Stimulated activated CD4-positive, alpha-beta T cell treated with anti-CD3 and anti-CD28 coated beads, Interleukin-1b, Interleukin-23, amount 100 ng/mL, for 1 hour (primary cell): ENCODE measurements at places on chromosomes 11 and 22.
A peak's percentile ranks its signal among the peaks of the same experiment; 100 is the strongest.

- DNase-seq, result no peak
Measured at GRCh38 chr11:57936050-57936418, 87.6 kb upstream of the OR9Q1 start.

DNA sequence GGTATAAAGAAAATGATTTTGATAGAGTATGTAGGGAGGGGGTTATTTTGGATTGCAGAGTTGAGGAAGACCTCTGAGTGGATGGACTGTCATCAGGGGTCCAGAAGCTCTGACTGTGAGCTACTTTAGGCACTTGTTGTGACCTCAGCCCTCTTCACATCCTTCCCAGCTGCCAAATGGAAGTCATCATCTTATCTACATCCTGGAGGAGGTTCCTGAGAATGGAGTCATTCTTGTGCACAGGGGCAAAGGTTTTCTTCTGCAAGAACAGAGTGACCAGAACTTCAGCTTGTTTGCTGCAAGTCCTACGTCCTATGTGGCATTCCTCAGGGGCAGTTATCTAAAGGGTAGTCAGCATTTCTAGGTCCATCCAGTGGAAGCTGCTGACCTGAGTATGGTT lies 393.8 kb downstream of the AASDHPPT start:
- DNase-seq, result no peak

GRCh38 chr11:127275774-127276173 lies 275.2 kb upstream of the KIRREL3 start:
- DNase-seq, result no peak

- peak; percentile 67 for DNase-seq
Measured at GRCh38 chr22:19629720-19630419, 84.4 kb upstream of the SEPTIN5 start.

DNA sequence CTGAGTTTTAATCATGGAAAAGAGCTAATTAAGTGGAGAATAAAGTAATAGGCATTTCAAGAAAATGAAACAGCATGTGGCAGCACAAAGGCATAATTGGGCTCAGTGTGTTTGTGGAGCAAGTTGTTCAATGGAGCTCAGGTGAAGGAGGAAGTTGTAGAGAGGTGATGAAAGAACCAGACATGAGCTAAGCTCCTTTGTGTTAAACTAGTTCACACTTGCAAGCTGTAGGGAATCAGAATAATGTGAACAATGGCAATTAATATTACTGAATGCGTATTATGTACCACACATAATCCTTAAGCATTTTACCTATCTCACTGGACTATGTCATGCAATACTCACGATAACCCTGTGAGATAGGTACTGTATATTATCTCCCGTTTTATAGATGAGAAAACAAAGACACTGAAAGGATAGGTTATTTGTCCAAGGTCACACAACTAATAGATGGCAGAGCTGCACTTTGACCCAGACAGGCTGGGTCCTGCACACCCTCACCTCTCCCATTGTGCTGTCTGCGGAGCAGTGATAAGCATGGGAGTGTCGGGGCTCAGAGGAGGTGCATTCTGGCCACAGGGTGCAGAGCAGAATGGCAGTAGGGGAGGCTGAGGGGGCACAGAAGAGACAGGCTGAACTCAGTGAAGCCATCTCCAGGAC lies 8.9 kb downstream of the OLFML1 start:
- no peak for DNase-seq

DNA sequence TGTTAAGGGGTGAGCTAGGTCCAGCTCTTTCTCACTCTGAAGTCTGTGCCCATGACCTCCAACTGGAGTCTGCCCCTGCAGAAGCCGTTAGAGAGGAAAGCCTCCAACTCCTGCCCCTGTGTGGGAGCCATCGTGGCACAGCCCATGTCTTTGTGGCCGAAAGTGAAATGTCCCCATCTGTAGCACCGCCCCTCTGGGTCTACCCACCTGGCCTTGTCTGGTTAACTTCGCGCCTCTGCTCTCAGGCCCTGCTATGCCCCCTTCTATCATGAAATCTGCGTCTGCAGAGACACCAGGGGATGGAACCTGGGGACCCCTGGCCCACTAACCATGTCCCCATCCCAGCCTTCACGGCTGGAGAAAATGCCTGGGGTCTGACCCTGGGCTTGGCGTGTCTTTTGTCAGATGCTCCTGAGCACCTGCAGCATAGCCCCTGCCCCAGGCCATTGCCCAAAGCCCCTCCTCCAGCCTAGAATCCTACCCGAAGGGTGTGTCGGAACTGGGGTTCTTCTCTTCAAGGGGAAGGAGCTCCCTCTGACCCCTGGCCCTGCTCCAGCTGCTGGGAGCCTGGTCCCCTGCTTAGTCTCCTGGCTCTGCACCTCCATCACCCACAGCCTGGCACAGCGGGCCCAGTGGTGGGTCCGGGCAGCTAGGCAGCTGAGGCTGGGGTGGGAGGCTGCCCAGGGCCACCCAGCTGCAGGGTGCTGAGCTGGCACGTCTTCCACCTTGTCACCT lies 35.8 kb upstream of the HMOX1 start:
- no peak for DNase-seq

GRCh38 chr11:14345668-14346067 lies 13.3 kb downstream of the RRAS2 start:
- DNase-seq, result no peak

DNA sequence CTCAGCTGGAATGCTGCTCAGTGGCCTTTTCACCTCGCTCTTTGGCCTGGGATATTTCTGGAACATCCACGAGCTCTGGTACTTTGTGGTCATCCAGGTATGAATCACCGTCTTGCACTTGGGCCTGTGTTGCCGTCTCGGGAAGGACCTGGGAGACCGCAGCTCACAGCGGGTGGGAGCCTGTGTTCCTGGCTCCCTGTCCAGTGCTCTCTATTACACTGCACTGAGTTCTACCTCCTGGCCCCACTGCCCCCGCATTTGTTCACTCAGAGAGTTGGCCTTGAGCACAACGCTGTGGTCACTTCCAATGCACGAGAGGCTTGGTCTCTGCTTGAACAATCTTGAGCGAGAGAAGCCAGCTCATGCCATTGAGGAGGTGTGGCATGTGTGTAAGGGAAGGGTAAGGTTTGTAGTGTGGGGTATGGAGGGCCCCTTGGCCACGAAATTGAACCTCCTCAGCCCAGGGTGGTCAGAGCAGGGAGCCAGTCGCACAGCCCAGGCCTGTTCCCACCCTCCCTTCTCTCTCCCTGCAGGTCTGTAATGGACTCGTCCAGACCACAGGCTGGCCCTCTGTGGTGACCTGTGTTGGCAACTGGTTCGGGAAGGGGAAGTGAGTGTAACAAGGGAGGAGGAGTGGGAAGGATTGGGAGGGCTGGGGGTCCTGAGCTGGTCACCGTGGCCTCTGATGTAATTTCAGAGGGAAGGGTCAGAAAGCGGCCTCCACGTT lies 16.2 kb downstream of the SLC37A2 start:
- DNase-seq, result no peak

- no peak for DNase-seq
Measured at GRCh38 chr11:64536396-64536941, 54.6 kb upstream of the SLC22A12 start.

GRCh38 chr11:79089601-79090000 lies 351.2 kb downstream of the TENM4 start:
- DNase-seq, result no peak

GRCh38 chr11:2673871-2674471 lies 25.8 kb downstream of the KCNQ1OT1 start:
- DNase-seq, result no peak

DNA sequence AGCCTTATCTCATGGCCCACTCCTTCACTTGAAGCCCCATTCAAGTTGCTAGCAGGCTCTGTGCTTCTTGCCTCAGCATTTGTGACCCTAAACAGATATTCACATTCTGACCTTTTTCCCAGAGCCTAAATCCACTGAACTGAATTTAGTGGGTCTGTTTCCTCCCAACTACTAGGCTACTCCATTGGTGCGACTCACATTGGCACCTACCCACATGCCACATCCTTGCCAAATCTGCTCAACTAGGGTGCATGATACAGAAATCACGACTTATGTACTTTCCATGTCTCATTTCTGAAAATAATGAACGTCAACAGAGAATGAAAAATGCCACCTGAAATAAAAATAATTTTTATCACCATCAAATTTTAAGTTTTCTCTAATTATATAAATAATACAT lies 8.4 kb upstream of the MMP12 start:
- DNase-seq, result no peak

GRCh38 chr22:28905256-28905832 lies 22.0 kb downstream of the ZNRF3 start:
- no peak for DNase-seq

- no peak for DNase-seq
Measured at GRCh38 chr11:93528757-93529645, 14.2 kb downstream of the SMCO4 start.

GRCh38 chr11:36218283-36218921 lies 70.8 kb downstream of the COMMD9 start:
- DNase-seq, result no peak

GRCh38 chr11:14861680-14862079 lies 30.4 kb downstream of the CYP2R1 start:
- no peak for DNase-seq

GRCh38 chr11:102793677-102794290 lies 4.2 kb downstream of the MMP1 start:
- no peak for DNase-seq

GRCh38 chr11:130940706-130941105 lies 24.4 kb upstream of the SNX19 start:
- DNase-seq, result no peak

DNA sequence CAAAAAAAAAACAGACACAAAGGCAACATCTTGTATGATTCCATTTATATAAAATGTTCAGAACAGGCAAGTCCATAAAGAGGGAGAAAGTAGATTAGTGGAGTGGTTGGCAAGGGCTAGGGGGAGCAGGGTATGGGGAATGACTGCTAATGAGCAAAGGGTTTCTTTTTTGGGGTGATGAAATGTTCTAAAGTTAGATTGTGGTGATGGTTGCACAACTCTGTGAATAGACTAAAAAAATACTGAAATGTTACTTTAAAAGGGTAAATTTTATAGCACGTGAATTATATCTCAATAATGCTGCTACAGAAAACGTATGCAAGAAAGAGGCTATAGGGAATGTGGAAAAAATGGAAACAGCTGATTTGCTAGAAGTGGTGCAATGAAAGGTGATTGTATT lies 155.1 kb downstream of the TENM4 start:
- DNase-seq, result no peak

DNA sequence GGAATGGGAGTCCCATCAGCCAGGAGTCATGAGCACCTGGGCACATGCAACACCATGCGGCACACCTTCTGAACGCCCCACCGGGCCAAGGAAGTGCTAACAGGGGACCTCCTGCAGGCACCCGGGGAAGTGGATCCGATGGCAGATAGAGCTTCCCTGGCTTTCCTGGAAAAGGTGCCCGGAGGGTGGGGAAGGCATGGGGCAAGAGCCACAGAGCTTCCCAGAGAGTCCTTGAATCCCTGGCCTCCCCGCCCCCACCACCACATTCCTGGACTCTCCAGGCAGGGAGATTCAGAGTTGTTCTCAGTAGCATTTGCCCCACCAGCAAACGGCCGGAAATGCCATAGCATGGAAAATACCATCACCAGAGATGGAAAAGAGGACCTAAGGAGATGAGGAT lies 8.3 kb downstream of the TRIM29 start:
- DNase-seq, result no peak

GRCh38 chr11:119027561-119028345 lies 2.9 kb downstream of the SLC37A4 start:
- no peak for DNase-seq

DNA sequence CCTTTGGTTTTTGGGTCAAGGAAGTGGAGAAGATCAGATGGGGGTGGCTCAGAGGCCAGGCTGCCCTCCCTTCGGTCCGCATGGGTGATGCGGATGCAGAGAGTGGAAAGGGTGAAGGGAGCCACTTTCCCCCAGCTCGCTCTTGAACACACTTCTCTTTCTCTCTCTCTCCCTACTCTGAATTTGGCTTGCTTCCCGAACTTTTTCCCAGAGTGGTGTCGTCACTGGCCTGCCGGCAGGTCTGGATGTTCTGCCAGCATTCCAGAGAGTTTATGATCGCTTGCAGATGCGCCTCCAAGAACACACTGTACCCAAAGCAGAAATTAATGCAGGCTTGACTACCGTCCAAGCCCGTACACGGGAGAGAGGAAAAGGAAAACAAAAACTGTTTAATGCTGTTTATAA lies 103.2 kb downstream of the ZBTB16 start:
- no peak for DNase-seq

GRCh38 chr22:40764763-40765441 lies 54.2 kb downstream of the SLC25A17 start:
- no peak for DNase-seq

- DNase-seq, result no peak
Measured at GRCh38 chr11:6194065-6194581, 4.9 kb upstream of the OR52W1 start.

DNA sequence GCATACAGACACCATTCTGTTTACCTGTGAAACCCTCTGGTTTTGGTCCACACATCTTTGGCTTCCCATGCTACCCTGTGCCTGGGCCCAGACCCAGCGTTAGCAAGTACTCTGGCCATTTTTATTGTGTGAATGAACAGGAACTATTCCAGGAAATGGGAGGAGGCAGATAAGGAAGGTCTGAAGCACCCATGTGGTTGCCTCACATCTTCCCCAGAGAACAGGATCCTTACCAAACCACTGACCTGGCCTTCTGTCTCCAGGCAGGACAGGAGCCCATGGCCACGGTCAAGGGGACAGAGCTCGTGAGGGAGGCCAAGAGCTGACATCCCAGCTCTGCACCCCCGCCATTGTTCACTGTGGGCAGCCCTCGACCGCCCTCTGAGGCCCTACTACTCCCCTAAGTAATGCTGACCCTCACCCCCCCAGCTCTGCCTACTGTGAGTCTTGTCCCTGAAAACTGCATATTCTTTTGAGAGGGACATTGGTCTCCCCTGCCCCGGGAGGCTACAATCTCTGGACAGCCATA lies 97.7 kb upstream of the TP53I11 start:
- DNase-seq, result no peak

DNA sequence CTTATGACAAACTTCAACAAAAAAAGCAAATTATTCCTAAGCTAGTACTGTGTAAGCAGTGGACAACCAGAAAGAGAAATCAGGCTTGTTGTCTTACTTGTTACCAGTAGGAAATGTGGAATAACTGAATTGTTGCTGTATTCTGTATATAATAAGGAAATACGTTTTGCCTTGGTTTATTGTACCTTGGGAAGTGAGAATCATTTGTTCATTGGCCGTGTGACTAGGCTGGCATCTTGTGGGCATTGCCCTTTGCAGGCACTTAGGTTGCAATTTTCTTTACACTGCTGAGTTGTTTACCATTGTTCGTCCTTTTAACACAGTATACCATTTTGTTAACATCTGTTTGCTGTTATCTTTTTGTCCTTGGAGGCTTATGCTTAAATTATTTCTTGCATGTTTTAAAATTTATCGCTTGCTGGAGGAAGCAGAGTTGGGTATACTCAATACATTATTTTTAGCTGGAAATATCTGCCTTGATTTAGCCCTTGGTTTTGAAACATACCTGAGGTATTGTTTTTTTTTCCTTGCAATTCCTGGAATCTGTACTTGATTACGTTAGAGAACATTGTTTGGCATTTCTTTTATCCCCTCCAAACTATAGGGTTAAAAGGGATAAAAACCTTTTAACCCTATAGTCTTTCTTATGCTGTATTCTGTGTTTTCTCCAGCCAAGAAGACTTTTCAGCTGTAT lies 109.3 kb downstream of the DDX10 start:
- DNase-seq, result no peak

- DNase-seq, result no peak
Measured at GRCh38 chr11:14742849-14743559, 99.4 kb downstream of the PDE3B start.

GRCh38 chr11:47388697-47389576 lies 10.6 kb upstream of the SPI1 start:
- DNase-seq, result no peak

GRCh38 chr11:130999992-131000770 lies 83.9 kb upstream of the SNX19 start:
- no peak for DNase-seq

GRCh38 chr22:23152238-23153114 lies 7.2 kb downstream of the RAB36 start:
- DNase-seq, result no peak
